HFF-Myc (cell line): ENCODE measurements at places on chromosomes 12 and 14.

DNA sequence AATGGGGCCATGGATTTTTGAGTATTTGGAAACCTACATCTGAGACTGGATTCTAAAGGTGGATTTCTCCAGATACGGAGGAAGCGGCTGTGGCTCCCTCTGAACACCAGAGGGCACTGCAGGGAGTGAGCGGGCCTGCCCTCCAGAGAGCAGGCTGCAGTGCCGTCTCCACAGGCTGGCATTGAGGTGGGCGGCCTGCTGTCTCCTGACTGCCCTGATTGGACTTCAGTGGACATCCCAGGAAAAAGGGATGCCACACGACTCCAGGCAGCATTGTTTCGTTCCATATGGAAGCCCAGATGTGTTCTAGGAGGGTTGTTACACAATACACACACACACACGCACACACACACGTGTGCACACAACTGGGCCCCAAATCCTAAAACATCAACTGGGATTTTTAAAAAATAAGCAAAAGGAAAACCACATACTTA lies 20.9 kb upstream of the ANO2 start:
- DNase-seq, result no peak

DNA sequence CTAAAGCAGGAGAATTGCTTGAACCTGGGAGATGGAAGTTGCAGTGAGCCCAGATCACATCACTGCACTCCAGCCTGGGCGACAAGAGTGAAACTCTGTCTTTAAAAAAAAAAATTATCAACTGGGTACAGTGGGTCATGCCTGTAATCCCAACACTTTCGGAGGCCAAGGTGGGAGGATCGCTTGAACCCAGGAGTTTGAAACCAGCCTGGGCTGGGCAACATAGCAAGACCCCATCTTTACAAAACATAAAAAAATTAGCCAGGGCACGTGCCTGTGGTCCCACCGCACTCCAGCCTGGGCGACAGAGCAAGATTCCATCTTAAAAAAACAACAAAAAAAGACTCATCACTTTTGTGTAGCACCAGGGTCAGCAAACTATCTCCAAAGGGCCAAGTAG lies 7.1 kb upstream of the NANOG start:
- DNase-seq, result no peak

GRCh38 chr14:70898111-70898745 lies 9.0 kb upstream of the PCNX1 start:
- DNase-seq, result no peak

- DNase-seq, result no peak
These were observed 26.2 kb upstream of the CLEC2D start for GRCh38 chr12:9643266-9643660.

DNA sequence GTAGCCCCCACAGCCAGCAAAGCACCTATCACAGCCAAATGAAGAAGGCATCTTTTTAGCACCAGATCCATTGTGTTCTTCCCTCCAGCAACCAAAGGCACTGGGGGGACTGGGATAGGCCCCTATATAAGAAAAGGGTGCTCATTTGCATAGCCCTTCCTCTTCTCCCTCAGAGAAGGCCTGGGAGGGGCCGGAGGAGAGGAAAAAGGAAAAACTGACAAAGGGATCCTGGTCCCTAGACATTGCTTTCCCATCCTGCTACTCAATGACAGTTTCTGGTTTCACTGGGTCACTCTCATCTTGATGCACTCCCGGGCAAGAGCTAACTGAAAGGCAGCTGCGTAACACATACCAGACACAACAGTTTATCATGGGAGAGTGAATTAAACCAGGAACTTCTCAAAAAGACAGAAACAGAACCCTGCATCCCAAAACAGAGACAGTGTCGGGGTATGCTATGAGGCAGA lies at the start of gene PMEL:
PMEL (minus strand) TSS at position 102 of the 467 bp plus-strand sequence; CDS start at position 71, 31 bp downstream.
- no peak for DNase-seq

DNA sequence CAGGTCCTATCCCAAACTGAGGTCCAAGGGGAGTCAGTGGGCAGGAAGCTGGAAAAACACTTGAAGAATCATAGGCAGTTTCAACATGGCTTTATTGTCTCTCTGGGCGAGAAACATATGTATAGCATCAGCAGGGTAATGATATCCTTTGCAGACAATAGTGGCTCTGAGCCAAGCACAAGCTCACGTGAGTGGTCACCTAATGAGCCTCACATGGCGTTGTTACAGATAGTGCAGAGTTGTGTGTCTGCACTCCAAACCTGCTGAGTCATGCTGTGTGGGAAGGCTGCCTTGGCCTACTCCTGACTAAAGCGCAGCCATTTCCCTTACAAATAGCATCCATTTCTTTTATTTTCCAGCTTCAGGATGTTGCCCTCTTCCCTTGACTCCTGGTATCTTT lies 105.2 kb upstream of the SYT1 start:
- DNase-seq, result peak; percentile 75

DNA sequence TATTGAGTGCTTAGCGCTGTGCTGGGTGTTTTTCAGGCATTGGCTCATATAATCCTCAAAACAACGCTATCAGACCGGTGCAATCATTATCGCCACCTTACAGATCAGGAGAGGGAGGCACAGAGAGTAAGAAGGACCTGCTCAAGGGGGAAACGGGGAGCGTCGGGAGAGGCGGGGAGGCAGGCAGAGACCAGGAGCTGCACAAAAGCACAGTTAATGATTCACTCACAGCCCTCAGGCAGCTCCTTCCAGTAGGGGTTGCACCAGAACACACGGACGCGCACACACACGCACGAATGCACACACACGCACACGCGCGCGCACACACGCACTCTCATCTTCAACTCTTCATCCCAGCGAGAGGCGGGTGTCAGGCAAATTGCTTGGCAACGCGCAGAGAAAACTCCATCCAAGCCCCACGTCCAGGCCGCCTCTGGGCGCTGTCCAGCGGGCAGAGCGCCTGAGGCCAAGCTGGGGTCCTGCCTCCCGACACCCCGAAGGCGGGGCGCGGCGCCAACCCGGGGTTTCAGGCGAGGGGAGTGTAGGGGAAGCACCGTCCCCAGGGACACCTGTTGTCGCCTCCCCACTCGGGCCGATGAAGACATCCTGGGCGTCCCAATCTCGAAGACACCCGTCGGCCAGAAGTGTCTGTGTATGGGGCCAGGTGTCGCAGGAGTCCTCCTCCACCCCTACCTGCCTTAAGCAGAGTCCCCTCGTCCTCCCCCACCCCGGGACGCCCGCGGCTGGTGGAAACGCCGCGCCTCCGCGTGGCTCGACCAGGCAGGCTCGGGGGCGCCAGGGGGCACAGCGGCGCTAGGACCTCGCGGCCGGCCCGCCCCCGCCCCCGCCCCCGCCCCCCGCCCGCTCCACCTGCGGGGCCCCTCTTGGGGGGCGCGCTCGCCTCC lies 35.5 kb upstream of the STON2 start:
- DNase-seq, result no peak

- DNase-seq, result no peak
These were observed 7.5 kb downstream of the TMEM52B start for GRCh38 chr12:10186299-10186698.

DNA sequence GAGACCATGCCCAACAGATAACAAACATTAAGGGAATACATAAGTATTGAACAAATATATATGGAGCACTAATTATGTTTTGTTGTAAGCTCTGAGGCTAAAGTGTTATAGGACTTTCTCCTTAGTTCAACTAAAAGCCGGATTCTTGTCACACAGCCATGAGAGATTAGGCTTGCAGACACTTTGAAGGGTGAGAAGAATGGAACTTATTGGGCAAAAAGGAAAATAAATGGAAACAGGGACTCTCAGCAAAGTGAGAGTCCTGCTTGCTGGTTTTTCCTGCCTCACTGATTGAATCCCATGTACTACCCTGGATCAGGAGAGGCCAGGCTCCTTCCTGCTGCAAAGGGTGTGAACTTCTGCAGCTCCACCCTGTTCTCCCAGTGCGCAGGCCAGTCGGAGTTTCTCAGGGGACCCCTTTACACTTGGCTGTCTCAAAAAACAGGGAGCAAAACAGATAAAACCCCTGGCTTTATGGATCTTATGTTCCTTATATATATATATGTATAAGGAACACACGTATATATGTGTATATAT lies 77.1 kb upstream of the FUT8 start:
- no peak for DNase-seq

DNA sequence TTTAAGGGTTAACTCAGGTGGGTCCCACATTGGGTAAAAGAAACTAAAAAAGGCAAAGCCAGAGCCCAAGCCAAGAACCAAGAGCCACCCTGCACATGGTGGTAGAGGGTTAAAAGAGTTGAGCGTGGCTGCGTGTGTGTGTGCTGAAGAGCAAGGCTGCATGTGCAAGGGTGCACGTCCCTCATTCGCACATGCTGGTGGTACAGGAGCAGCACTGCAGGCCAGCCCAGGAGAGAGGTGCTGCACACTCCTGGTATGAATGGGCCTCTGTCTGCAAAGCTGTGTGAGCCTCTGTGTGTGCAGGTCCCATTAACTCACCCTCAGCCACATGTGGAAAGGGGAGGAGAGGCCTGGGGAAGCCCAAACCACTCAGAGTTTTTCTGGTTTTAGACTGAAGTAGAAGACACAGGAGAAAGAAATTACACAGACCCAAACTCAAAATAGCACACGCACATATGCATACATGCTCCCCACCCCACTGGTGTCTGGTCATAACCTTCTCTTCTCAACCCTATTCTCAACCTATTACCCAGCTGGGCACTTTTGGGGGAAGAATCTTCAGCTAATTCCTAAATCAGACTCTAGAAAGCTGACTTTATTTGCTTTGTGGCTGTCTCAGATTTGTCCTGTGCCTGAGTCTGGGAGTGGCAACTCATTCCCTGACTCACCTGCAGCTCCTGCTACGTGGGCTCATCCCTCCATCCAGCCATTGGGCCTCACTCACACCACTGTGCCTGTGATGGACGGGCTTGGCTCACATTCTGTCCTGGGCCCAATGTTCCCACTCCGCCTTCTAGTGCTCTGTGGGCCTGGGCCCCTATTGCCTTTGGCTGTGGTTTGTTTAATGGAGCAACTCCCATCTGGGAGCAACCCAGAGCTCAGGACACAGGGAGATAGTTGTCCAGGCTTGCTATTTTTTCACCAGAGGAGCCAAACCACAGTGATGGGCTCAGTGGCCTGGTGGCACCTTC lies 30.8 kb upstream of the COL2A1 start:
- no peak for DNase-seq

DNA sequence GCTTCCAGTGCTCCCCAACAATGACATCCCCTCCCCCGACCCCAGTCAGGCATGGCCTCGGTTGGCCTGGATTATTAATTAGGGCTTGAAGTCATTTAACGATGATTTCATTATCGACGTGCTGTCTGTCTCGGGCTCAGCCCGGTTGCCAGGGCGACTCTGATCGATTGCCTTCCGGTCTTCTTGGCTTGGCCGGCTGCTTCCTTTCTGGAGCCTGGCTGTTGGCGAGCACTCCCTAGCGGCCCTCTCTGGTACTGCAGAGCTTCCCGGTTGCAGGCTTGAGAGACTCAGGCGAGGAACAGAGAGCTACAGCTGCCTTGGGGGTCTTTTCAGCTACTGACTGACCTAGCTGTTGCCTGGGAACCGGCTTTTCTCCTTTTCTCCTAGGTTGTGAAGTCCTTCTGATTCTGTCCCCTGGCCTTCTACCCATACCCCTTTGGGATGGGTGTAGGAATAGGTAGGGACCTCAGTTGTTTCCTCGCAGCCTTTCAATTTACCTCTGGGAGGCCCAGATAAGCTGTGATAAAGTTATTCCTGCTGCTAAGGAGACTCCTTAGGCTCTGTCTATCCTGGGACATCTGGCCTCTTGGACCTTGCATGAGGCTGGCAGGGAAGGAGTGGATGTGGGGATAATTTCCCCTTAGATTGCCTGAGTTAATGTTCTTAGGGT lies 5.5 kb upstream of the CISTR start:
- no peak for DNase-seq

DNA sequence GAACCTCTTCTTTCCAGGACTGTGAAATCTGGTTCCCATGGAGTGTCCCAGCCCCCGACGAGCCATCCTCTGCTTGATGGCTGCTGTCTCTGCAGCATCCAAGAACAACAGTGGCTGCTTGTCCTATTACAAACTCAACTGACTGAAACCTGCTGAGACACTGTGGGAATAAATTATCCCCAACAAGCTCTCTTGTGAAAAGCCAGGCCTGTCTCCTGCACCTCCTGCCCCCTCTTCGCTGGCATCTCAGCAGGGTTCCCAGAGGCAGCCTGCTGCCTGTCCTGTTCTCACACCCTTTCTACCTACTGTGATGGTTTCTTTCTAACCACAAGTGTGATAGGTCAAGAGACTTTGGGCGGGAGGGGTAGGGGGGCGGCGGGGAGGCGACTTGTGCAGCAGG lies 180.2 kb downstream of the TSPAN9 start:
- no peak for DNase-seq

DNA sequence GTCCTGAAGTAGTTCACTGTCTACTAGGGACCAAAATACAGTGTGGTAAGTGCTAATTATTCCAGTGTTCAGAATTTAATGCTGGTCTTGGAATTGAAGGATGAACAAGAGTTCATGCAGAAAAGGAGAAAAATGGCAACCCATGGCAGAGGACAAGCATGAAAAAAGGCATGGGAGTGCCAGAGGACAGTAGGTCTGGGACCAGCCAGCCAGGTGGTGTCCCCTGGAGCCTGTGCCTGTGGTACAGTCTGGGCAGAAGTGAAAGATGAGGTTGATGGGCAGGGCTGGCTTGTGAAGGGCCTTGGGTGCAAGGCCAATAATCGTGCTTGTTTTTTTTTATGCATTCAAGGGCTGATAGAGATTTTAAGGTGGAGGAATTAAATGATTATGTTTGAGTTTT lies 21.0 kb downstream of the C12orf75 start:
- no peak for DNase-seq

DNA sequence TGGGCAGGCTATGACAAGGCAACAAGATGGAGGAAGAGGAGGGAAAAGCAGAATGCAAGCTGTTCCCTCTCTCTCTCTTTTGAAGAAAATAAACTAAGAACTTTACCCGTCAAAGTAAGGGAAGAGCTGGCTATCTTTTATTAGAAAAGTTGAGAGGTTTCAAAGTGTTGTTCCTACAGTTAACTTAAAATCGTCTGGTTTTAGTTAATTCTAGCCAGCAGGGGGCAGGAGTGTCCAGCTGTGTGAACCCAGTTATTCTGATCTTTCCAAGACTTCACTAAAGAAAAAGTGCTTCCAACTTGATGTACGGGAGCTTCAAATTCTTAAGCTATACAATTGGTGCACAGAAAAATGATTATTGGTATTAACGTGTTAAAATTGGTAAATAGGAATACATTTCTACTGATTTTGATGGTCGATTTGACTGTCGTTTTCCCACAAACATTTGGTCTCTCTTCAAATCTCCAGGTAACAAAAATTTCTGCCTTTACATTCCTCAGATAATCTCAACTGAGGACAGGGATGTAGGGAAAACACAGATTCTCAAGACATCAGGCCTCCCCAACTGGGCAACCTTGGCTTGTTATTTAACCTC lies 28.4 kb upstream of the MON2 start:
- DNase-seq, result peak; percentile 47

DNA sequence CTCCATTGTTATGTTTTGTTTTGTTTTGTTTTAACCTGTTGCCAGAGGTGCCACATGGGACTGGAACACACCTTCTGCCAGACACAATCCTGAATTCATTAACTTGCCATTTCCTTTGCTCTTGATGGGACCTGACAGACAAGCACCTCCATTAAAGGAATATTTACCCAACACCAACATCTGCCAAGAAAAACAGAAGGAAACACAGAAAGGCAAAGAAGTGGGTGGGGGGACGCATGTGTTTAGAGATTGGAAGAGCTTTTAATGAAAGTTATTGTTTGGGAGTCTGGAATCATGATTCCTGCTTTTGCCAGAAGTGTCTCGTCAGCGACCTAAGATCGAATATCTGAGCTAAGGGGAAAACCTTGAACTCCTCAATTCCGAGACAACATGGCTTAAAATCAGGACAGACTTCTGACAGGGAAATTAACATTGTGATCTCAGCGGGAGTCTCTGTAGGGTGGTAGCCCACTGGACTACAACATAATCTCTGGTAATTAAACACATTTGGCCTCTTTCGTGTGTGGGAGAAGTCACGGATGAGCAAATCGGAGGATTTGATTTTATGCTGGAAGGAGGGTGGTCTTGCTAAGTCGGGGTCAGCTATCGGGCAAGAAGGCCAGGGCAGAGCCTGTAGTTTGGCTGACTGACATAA lies 210.4 kb upstream of the FAR2 start:
- no peak for DNase-seq
